Stimulated activated CD4-positive, alpha-beta T cell treated with anti-CD3 and anti-CD28 coated beads, Interleukin-1b, Interleukin-23, amount 100 ng/mL, for 1 hour (primary cell): ENCODE measurements at places on chromosomes 16 and 17.

DNA sequence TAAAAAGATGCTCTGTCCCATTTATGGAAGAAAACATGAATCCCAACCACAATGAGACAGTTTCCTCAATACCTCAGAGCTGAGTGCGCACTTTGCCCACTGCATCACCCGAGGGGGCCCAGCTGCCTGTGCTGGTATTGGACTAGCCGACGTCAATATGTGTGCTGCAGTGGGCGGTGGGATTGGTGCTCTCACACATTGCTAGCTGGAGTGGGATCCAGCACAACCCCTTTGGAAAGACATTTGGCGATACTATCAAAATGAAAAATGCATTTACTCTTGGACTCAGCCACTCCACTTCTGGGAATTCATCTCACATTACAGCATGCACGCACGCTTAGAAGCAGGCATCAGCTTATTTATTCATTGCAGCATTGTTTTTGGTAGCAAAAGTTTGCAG, 289.2 kb upstream of the FOXF1 start:
- no peak for DNase-seq

GRCh38 chr16:65343556-65343955, 221.7 kb upstream of the CDH11 start:
- DNase-seq: no peak

DNA sequence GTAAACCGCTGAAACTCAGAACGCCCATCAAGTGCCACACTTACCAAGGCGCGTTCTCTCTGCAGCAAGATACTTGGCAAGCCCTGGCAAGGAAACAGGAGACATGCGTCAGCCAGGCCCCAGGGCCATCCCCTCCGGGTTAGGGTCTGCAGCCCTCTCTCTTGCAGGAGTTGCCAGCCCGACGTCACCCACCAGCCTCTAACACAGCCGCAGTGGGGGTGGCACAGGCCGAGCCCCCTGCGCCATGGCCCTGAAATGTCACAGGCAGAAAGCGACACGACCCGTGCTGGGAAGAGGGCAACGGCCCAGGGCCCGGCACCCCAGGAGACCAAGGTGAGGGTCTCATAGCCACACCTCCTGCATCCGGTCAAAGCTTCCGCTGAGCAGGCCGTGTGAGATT, 21.9 kb downstream of the ELAC2 start:
- DNase-seq: no peak

DNA sequence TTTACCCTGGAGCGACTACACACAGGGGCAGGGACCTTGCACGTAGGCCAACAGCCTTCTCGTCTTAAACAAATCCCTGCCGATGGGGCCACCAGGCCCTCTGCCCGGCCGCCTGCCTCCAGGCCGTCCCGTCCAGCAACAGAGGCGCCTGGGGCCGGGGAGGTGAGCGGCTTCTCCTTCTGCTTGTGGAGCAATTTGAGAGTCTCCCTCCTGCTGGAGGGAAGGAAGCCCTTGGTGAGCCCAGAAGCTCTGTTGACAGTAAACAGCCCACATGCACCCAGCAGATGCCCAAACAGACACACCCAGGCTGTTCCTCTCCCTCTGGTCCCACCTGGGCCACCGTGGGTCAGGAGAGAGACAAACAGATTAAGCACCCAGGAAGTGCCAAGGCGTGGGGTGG, 8.1 kb downstream of the SLC43A2 start:
- no peak for DNase-seq

- no peak for DNase-seq
These were observed 24.8 kb upstream of the SLC25A19 start for GRCh38 chr17:75313941-75314551.
